Common myeloid progenitor, CD34-positive (primary cell): ENCODE measurements at places on chromosomes 4 and X.
A peak's percentile ranks its signal among the peaks of the same experiment; 100 is the strongest.

GRCh38 chr4:150173982-150174398, 95.7 kb downstream of the DCLK2 start:
- DNase-seq: peak; percentile 23

GRCh38 chrX:106894392-106894909, 8.7 kb downstream of the RIPPLY1 start:
- DNase-seq: peak; percentile 70

- DNase-seq: peak; percentile 58
Measured at GRCh38 chrX:13387666-13388494, 68.0 kb upstream of the ATXN3L start.

GRCh38 chr4:52659001-52659721, at the start of gene USP46:
Gene USP46 (minus strand): TSS chr4:52659301. CDS start chr4:52659150, 151 bp downstream.
- DNase-seq: peak; percentile 65

- DNase-seq: no peak
Measured at GRCh38 chrX:23662853-23663252, 4.4 kb upstream of the PRDX4 start.

DNA sequence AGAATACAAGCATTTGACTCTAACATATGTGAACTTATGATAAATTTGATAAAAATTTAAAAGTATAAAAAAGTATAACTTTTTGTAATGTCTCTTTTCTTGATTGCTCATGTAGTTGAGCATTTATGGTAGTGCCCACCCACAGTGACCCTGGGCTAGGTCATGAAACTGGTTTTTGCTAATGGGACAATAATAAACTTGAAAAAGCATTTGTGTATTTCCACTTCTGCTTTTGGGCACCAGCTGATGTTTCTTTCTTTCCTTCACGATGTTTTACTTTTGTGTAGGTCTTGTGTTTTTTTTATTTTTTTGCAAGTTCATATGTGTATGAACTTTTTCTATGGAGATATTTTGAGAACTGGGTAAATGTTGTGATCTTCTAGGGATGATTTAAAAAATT, 313.1 kb downstream of the CBLL2 start:
- DNase-seq: no peak

DNA sequence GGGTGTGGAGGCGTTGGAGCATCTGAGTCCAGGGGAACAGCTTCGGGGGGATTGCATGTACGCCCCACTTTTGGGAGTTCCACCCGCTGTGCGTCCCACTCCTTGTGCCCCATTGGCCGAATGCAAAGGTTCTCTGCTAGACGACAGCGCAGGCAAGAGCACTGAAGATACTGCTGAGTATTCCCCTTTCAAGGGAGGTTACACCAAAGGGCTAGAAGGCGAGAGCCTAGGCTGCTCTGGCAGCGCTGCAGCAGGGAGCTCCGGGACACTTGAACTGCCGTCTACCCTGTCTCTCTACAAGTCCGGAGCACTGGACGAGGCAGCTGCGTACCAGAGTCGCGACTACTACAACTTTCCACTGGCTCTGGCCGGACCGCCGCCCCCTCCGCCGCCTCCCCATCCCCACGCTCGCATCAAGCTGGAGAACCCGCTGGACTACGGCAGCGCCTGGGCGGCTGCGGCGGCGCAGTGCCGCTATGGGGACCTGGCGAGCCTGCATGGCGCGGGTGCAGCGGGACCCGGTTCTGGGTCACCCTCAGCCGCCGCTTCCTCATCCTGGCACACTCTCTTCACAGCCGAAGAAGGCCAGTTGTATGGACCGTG, 2.2 kb downstream of the AR start:
- DNase-seq: no peak

DNA sequence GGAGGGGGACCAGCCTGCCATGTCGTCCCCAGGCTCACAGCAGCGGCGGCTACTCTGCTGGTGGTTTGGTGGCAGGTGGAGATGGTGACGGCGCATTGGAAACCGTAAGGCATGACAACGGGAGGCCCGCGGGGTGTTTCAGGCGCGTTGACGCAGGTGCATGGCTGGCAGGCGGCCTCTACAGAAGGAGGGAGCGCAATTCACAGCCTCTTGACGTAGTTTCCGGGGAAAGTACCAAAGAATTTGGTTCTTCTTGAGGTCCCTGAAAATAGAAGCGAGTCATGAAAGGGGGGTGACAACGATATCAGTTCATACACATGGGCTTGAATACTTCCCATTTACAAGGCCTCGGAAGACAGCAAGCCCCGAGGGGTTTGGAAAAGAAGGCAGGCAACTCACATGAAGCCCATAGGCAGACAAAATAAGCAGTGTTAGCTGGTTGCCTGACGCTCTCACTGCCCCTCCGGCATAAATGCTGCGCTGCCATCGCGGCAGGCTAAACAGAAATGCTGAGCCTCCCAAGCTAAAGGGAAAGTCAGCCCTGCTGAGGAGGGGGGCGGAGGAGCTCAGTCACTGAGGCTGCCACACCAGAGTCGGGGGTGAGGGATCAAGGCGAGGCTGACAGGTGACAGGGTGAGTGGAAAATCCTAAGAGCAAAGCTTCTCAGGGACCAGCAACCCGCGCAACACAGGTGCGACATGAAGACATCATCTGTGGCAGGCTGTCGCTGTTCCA, 52.3 kb upstream of the PDLIM3 start:
- peak; percentile 96 for DNase-seq

GRCh38 chrX:13309631-13310030, 10.2 kb downstream of the ATXN3L start:
- no peak for DNase-seq

GRCh38 chr4:1399508-1400190, 6.6 kb downstream of the NKX1-1 start:
- no peak for DNase-seq

- DNase-seq: peak; percentile 78
Measured at GRCh38 chr4:41934901-41935651, at the start of gene TMEM33. Gene TMEM33 (plus strand): TSS chr4:41935429. CDS start chr4:41935485, 56 bp downstream.

DNA sequence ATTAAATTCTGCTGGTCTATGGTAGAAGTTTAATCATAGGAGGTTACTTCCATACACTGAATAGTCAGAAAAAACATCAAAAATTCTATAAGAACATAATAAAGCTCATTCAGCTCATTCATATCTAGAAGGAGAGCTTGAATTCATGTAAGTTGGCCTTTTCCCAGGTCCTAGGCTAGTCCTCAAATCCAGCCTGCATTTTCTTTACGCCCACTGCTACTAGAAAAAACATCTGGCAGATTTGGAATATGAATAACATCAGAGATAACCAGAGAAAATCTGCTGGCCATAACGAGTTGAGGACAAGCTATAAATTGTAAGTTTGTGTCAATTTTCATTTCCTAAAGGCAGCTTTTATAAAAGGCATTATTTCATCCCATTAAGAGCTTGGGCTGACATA, 95.5 kb downstream of the MXRA5 start:
- DNase-seq: no peak

GRCh38 chr4:176241703-176242102, 27.3 kb downstream of the ASB5 start:
- DNase-seq: no peak

DNA sequence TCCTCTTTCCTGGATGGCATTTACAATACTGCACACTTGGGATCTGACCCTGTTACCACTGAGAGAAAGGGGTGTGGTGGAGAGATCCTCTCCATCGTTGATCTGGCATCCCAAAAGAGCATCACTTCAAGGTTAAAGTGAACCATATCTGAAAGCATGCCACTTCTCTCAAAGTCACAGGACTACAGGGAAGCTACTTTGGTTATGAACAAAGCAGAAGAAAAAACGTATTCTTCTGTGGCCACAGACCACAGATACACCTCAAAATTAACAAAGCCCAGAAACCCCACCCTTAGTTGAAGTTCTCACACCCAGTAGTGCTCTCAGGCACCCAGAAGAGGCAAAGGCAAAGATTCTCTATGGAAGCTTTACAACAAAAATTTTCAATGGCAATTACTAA, 108.3 kb downstream of the JADE1 start:
- DNase-seq: peak; percentile 68

- peak; percentile 41 for DNase-seq
Measured at GRCh38 chr4:6307230-6307629, 37.6 kb downstream of the WFS1 start.

DNA sequence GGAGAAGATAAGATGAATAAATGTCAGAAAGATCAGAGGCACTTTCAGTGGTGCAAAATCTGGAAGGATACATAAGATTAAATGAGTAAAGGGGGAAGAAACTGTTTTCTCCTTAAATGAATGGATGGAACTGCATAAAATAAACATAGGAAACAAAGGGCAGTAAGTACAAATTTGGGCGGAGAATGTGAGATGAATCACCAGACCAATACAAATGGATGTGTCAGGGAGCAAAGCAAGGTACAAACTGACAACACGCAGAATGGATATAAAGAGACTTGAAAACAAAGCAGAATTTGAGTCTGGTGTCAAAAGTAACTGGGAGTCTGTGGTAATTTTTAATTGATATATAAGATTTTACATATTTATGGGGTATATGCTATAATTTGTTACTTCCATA, 175.3 kb upstream of the PCDH18 start:
- no peak for DNase-seq

DNA sequence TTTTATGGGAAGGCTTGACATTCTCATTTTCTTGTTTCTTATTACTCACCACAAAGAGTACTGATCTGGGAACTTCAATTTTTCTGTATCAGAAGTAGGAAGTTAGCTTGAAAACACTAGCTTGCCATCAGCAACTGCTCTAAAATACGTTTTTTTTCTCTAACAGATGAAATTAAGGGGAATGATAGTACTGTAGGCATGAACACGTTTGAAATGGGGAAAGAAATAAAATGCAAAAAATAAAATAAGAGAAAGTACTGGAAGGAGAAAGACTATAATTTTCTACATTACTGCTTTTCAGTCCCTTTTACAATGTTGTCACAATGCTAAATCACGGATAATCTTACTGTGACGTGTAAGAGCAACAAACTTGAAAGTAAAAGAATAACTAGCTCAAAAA, 1.5 kb downstream of the RADX start:
- DNase-seq: no peak

GRCh38 chr4:125390126-125390525, 75.4 kb downstream of the FAT4 start:
- DNase-seq: peak; percentile 7

GRCh38 chr4:2249526-2250356, 7.8 kb upstream of the HAUS3 start:
- no peak for DNase-seq

- no peak for DNase-seq
Measured at GRCh38 chr4:183413234-183414200, 30.9 kb upstream of the CDKN2AIP start.

GRCh38 chrX:70175338-70175737, 1.9 kb upstream of the DGAT2L6 start:
- no peak for DNase-seq

- DNase-seq: no peak
Measured at GRCh38 chr4:14592950-14593349, 409.3 kb upstream of the CPEB2 start.

- DNase-seq: no peak
Measured at GRCh38 chr4:78737035-78737434, 39.1 kb upstream of the BMP2K start.

GRCh38 chr4:84647312-84647884, 64.5 kb downstream of the CDS1 start:
- DNase-seq: no peak

GRCh38 chr4:16659079-16659478, 239.4 kb downstream of the LDB2 start:
- DNase-seq: no peak

GRCh38 chr4:164725066-164725465, 28.9 kb upstream of the SMIM31 start:
- no peak for DNase-seq

DNA sequence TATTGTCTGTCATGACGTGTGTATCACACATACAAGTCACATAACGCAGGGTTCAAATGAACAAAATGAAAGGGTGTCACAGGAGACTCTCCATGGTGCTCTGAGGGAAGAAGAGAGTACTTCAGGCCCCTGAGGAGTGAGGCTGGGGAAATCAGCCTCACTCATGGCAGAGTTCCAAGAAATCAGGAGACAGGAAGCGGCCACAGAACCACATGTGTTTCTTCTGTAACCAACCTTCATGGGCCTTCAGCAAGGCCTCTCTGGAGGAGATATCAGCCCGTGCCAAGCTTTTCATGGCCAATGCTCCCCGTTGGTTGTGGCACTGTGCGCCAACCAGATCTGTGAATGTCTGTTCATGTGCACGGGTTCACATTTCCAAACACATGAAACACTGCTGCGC, 76.0 kb downstream of the NAT8L start:
- DNase-seq: peak; percentile 89

GRCh38 chr4:6556263-6556662, 18.7 kb upstream of the MAN2B2 start:
- DNase-seq: no peak

DNA sequence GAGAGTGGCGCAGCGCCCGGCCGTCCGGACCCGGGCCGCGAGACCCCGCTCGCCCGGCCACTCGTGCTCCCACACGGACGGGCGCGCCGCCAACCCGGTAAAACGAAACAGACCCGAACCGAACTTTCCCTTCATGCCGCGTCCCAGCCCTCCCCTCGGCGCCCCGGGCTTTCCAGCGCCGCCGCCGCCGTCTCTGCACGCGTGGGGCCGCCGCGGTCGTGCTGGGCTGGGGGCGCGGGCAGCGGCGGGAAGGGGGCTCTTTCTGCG, 222 bp downstream of the SMAD1 start:
- no peak for DNase-seq

GRCh38 chr4:8515316-8516060, 64.7 kb upstream of the GPR78 start:
- DNase-seq: no peak

- DNase-seq: no peak
Measured at GRCh38 chrX:54633641-54634040, 103.6 kb downstream of the GNL3L start.

DNA sequence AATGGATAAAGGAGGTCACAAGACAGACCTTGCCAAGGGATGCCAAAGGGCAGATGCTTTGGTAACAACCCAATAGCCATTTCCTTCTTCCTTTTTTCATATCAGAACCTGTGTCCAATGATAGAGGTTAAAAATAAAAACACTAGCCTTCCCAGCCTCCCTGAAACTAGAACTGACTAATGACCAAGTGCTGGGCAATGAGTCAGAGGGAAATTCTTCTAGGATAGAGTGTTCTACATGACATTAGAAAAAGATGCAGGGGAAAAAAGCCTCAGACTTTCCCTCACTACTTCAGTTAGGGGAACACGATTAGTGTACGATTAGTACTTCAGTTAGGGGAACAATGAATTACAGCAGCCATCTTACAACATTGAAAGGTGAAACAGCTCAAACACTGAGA, 29.3 kb upstream of the FAM47C start:
- no peak for DNase-seq

DNA sequence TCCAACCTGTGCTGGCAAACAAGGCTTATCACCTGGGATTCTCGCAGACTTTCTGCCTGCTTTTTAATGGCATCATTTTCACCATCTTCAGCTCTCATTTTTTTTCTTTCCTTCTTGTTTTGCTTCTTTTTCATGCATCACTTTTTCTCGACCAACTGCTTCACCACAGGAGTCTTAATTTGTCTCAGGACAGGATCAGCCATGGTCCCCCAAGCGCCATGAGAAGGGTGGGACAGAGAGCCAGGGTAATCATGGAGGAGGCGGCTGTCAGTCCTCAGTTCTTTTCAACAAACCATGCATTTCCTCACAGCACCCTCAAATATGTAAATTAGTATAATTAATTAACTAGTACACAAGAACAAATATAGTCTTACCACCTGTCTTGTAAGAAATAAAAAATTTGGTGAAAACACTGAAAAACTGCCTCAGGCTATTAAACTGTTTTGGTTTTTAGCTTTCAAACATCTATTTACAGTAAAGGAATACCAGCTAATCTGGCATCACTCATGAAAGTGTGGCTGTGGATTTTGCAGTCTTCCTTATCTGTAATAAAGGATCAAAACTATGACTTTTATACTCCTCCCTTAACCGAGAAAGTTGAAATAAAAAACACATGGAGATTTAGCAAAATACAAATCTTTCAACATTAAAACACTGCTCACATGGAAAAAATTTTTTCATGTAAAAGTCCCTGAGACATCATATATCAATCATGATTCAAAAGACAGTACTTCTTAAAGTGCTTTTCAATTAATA, 19.1 kb downstream of the EIF4E start:
- DNase-seq: no peak
